ENCODE measurements at places on chromosomes 7 and 10.
A peak's percentile ranks its signal among the peaks of the same experiment; 100 is the strongest.

- DNase-seq: no peak
These were observed 13.7 kb upstream of the C10orf71 start for GRCh38 chr10:49285232-49285631.

- peak; percentile 71 for DNase-seq
These were observed 239.7 kb downstream of the FANK1 start for GRCh38 chr10:126135941-126136595.

- no peak for DNase-seq
These were observed 141.3 kb downstream of the GRK5 start for GRCh38 chr10:119348516-119349240.

DNA sequence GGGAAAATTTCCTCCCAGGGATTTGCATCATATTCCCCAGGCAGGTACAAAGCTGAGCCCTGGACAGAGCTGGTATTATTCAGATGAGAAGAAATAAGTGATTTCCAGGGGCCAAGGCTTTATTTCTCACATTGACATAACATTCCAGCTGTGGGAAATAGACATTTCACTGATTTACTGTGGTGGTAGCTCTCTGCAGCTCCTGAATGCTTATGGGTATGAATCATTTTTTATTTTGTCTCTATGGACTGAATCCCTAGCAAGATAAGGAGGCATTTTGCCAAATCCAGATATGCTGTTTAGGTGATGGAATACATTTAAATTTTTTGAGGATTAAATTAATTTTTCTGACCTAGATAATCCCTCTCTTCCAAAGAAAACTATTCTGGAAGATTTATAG lies 97.9 kb downstream of the MTPN start:
- no peak for DNase-seq

DNA sequence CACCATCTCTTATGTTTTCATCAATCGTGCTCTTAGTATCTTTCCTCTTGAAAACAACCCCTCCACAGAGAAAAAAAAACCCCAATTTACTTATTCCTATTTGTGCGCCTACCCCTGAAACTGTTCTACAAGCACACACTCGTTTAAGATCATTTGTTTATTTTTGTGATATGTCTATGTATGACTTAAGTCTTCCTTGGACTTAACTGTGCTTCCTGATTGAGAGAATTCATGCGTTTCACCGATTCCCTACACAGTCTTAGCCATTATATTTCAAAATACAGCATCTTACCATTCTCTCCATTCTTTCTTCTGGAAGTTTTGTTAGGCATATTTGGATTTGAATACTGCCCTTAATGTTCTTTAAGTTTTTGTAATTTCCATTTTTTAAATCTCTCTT lies 159.4 kb downstream of the MLLT10 start:
- DNase-seq: no peak

GRCh38 chr7:115748123-115748738 lies 282.3 kb downstream of the TFEC start:
- DNase-seq: no peak

GRCh38 chr7:113000316-113001020 lies 86.2 kb downstream of the GPR85 start:
- DNase-seq: no peak

- no peak for DNase-seq
These were observed 50.0 kb upstream of the PDK4 start for GRCh38 chr7:95646350-95646749.
